ENCODE measurements at places on chromosomes 12 and 14.
A peak's percentile ranks its signal among the peaks of the same experiment; 100 is the strongest.

DNA sequence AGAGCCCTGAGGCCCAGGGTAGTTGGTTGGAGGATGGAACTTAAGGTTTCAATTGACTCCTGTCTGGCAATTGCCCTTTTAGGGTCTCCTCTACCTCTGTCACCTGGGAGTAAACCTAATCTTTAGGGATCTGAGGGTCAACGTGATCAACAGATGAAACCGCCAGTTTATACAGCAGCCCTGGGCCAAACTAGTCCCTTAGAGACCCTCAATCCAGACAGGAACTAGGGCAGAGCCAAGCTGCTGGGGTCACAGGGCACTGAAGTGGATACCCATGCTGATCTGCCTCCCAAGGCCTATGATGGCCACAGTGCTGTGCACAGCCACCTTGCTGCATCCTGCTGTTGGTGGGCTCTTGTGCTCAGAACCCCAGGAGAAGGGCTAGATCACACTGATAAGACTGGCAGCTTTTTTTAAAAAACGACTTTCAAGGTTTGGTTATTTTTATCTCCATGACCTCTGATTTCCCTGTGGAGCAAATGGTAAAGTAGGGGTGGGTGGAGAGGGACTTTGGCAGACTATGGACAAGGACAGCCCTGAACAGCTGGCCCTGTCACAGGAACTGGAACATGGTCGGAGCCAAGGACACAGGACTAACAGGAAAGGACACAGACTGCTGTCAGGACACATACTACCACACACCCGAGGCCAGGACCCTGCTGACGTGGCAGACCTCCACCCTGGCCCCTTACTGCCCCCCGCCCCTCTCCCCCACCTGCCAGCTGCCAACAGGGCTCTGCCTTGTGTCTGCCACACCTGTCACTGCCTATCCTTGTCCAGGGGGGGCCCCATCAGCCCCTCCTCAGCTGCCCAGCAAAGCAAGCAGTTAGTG is 474 bp downstream of the FITM1 start:
- DNase-seq, result peak; percentile 88

- DNase-seq, result no peak
Measured at GRCh38 chr14:73149753-73150152, 13.4 kb downstream of the PSEN1 start.

GRCh38 chr12:52234223-52234810 is 1.3 kb downstream of the KRT7 start:
- DNase-seq, result no peak

DNA sequence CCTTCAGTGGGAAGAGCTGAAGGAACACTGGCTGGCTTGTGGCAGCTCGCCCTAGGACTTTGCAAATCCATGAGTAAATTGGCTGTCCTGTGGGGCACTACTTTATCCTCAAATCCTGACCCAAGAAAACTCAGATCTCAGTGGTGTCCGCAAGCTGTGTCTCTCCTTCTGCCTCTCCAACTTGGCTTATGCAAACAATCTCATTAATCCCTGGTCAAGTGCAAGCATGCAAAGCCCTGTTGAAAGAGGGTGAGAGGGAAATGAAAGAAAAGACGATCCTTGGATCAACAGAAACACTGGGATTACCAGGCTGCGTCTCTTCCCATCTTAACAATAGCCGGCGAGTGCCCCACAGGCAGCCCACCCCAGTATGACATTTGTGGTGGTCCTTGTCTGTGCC is 901.6 kb downstream of the BCL11B start:
- DNase-seq, result no peak

- DNase-seq, result peak; percentile 17
Measured at GRCh38 chr12:100348657-100349454, 8.0 kb upstream of the SLC17A8 start.

DNA sequence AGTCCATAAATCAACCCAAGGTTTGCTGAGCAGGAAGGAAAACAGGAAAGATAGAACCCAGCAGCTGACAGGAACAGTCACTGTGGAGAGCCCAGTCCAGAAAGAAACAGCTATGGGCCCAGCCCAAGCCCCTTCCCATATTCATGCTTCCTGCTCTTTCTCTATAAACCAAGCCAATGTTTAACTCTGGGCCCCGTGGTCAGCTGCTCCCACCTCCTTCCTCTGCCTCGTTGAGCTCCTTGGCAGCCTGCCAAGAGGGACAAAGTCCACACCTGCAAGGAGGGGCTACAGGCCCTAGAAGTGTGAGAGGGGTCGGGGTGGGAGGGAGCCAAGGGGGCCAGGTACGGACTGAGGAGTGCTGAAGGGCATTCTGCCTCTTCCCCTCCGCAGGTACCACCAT is 10.0 kb downstream of the SLC6A13 start:
- DNase-seq, result no peak

- no peak for DNase-seq
Measured at GRCh38 chr12:4938900-4939299, 29.2 kb downstream of the KCNA1 start.

- no peak for DNase-seq
Measured at GRCh38 chr14:92586963-92587699, 73.5 kb downstream of the RIN3 start.

GRCh38 chr12:45494279-45494678 is 235.2 kb upstream of the ARID2 start:
- no peak for DNase-seq

- DNase-seq, result peak; percentile 76
Measured at GRCh38 chr12:10363914-10364814, 25.7 kb downstream of the KLRK1 start.

- no peak for DNase-seq
Measured at GRCh38 chr12:4268329-4269181, 5.0 kb upstream of the CCND2 start.

GRCh38 chr14:100818221-100818699 is 7.7 kb upstream of the MEG3 start:
- peak; percentile 40 for DNase-seq

DNA sequence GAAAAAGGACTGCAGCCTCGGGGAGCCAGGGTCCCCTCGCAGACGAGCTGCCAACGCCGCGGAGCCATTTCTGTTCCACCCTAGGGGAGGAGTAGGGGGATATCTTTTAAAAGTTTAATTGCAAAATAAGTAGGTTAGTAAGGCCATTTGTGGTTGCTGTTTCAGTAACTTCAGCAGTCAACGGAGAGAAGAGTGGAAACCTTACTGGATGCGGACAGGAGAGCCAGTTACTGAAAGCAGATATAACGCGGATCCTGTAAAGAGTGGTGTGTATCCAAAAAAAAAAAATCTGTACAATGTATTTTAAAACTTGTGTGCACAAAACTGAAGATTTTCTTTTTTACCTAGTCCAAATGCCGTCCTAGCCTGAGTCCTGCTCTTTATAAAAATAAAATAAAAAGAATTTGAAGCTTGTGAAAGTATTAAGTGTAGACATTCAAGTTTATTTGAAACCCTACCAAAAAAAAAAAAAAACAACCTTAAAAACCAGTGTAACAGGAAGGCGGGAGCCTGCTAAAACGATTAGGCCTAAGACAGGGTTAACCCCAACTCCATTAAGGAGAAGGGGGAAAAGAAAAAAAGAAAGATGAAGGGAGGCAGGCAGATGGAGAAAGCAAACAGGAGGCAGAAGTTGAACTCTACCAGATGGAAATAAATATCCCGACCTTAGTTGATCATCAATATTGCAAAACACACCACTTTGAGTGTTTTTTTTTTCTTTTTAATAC is 1.0 kb upstream of the BTG1 start:
- no peak for DNase-seq

DNA sequence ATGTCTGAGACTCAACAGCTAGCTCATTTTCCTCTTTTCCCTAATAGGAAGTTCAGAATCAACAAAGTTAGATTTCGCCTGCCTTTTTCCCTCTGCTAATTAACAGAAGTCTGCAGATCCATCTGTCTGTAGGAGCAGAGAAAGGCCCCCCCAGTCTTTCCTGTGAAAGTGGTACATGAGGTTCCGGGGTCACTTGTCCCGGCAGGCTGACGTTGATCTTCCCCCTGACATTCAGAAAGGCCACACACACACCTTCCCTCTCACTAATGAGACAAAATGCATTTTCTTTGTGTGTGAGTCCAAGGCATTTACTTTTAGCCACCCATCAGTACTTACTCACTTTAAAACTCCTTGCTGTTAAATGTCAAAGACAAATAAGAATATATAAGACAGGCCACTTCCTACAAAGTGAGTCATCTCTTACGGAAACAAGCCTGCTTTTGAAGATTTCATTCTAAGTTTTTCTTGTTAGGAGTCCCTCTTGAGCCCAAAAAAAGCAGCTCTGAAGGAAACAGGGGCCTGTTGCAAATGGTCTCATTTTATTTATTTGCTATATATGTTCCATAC is 138.7 kb downstream of the TTC7B start:
- DNase-seq, result peak; percentile 64

All from LHCN-M2 (cell line).